CD4-positive, alpha-beta memory T cell (primary cell): ENCODE measurements at places on chromosomes 3 and 15. TPM values are rescaled to one million over a fixed set of nuclear protein-coding genes. Genes with fewer than 3 reads are reported as not detected.

The GOLGA8J gene
- total RNA-seq = 0.20 TPM

DNA sequence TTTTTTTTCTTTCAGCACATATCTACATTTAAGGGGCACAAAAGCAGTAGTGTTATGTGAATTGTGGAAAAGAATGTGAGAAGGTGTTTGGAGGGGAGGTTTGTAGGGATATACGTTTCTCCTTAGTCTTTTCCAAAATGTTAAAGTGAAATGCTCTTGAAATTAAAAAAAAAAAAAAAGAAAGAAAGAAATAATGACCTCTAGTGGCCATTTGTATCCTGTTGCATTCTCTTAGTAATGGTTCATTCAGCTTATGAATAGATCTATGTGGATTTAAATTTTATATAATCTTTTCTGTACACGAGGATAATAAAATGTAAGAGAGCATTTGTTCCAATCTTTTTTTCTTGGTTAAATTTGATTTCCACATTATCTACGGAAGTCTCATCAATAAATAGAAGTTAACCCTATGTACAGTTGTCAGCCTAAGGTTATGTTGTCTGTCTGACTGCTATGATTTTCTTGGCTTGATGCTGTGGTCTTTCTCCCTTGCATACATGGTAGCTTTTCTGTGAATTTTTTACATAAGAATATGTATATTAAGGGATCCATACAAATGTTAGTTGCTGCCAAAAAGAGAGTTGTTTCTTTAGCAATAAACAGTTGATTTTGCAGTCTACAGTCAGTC lies 1.7 kb downstream of the P2RY13 start:
- H3K36me3 ChIP-seq = no peaks in the 10 kb centered on the region
- no peaks in the 10 kb centered on the region for H3K4me1 ChIP-seq
- no peak for DNase-seq
- H3K4me3 ChIP-seq = no peak overlapping the region
- no peak overlapping the region for H3K27ac ChIP-seq

The ANKUB1 gene
- not detected for total RNA-seq

DNA sequence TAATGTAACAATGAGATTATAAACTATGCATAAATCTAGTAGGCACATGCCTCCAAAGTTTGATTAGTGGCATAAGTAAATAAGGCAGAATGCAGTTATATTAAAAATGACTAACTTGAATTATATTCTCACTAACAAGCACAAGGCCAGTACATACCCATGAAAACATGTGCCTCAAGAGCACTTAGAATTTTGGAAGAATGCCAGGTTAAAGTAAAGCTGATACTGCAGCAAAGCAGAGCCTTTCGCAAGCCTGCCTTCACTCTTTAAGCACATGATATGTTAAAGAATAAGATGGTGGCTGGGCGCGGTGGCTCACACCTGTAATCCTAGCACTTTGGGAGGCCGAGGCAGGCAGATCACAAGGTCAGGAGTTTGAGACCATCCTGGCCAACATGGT lies 49.0 kb downstream of the KBTBD12 start:
- H3K27me3 ChIP-seq = no peaks in the 10 kb centered on the region
- no peak for DNase-seq
- H3K4me1 ChIP-seq = no peaks in the 10 kb centered on the region
- H3K36me3 ChIP-seq = no peaks in the 10 kb centered on the region

The HESX1 gene
- total RNA-seq = not detected

- no peaks in the 10 kb centered on the region for H3K36me3 ChIP-seq
- no peak overlapping the region for H3K4me3 ChIP-seq
Measured at GRCh38 chr15:64947211-64947610, 35.5 kb downstream of the ANKDD1A start.

DNA sequence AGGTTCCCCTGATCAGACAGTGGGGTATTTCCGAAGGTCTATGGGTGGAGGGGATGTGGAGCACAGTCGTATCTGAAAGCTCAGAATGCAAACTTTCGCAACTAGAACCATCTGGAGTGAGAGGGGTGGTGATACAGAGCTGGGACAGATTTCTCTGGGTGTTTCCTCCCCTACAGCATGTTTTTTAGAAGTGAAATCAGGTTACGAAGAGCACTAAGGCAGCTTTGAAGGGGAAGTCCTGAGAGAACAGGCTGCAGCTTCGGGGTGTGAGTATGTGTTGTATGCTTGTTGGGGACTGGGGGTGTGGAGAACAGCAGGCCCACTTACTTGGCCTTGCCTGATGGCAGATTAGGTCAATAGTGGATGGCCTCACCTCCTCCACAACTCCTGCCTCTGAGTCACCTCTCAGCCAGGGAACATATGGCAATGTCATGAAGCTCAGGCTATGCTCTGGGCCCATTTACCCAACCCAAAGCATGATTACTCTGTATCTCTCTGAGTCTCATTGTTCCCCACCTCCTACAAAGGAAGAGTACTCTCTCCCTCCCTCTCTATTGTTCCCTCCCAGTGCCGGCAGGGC lies 107.2 kb upstream of the RASGRP1 start:
- H3K27me3 ChIP-seq = no peaks in the 10 kb centered on the region
- no peaks in the 10 kb centered on the region for H3K36me3 ChIP-seq
- peak overlapping the region; percentile 89 for H3K27ac ChIP-seq
- peak; percentile 70 for DNase-seq
- peaks cover 83% of the 10 kb centered on the region for H3K4me1 ChIP-seq

DNA sequence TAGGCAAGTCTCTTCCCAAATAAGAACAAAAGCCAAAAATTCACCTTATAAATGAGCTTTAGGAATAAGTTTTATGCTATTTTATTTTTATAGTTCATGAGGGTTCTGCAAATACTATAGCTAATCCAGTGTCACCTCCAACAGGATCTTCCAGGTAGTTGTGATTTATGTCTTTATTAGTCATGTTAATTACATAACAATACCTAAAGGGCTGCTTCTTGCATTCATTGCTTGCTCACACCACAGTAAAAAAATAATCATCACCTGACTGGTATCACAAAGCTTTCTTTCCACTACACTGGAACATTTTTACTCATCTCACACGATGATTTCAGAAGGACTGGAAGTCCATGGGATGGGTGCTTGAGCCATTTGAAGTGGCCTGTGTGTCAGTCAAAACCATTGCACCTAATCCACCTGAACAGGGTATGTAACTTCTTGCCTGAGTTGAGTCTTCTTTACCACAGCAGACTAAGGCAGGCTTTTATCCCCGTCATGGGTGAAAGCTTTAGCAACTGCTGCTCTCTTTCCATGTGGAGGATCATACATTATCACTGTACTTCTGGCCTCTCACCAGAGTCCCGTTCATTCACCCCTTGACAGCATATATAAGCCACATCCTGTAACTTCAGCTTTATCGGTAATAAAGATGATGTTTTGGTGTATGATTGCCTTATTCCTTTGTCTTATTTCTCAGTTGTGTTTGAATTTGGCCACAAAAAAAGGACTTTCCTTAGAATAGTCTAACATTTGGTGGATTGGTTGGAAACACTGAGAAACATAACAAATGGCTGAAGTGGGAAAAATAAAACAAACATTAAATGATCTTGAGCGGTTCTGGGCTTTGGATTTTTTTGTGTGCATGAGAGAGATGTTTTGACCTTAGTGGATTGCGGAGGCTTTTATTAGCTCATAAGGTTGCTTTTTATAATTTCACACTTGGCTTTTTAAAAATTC lies 382.6 kb upstream of the THBS1 start:
- no peaks in the 10 kb centered on the region for H3K27me3 ChIP-seq
- no peak overlapping the region for H3K4me3 ChIP-seq
- H3K27ac ChIP-seq = no peak overlapping the region
- no peak for DNase-seq
- no peaks in the 10 kb centered on the region for H3K4me1 ChIP-seq

DNA sequence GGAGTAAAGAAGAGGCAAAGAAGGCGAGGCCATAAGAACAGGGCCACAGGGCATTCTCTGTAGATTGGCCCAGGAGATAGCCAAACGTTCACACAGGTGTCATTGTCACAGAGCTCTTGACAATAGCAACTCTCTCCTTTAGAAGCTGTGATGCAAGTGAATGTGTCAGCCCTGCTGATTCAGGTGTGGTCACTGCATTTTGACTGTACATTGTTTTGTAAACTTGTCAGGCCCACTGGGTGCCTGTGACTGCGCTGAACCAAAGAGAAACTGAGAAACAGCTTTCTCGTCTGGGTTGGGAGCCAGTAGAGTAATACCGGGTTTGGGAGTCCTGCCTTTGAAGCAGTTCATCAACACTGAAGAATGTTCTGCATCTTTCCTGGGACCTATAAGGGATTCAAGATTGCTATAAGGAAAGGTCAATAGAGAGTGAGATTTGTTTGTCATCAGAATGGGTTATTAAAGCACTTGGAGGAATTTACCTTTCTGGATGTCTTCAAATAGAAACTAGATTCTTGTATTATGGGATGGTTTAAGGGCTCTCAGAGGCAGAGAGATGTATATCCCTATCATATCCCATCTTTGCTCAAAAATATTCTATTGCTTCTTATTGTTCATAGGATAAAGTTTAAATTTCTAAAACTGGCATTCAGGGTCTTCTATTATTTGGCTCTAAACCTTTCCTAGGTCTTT lies 45.4 kb downstream of the TMEM45A start:
- no peak overlapping the region for H3K27ac ChIP-seq
- DNase-seq = no peak
- no peaks in the 10 kb centered on the region for H3K4me1 ChIP-seq
- H3K36me3 ChIP-seq = no peaks in the 10 kb centered on the region

DNA sequence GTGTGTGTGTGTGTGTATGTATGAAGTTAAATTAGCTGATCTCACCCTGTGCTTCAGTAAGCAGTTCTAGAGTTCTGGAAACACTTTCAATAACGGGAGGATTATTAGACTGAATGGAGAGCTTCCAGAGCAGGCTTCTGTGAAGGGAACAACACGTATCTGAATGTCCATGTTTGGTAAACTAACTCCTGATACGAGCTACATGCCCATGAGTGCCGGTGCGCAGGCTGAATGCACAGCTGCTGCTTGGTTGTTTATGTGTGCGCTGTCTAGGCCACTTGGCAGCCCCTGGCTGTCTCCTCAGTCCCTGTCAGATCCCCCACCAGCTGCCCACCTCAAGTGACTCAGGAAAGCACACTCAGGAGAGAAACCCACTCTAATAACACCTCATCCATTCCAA lies 137.0 kb downstream of the EPHB1 start:
- H3K36me3 ChIP-seq = no peaks in the 10 kb centered on the region
- no peak overlapping the region for H3K4me3 ChIP-seq
- H3K4me1 ChIP-seq = no peaks in the 10 kb centered on the region
- DNase-seq = no peak
